ENCODE measurements at places on chromosomes 11 and 22. TPM values are rescaled to one million over a fixed set of nuclear protein-coding genes. Genes with fewer than 3 reads are reported as not detected.
A peak's percentile ranks its signal among the peaks of the same experiment; 100 is the strongest.

- H3K4me3 ChIP-seq = no peak overlapping the region
- H3K36me3 ChIP-seq = no peaks in the 10 kb centered on the region
Observed at GRCh38 chr22:48592066-48592345, 1235.7 kb downstream of the BRD1 start.

- no peaks in the 10 kb centered on the region for H3K4me1 ChIP-seq
- H3K27ac ChIP-seq = no peak overlapping the region
- no peak for DNase-seq
- H3K4me3 ChIP-seq = no peak overlapping the region
Observed at GRCh38 chr11:133638921-133639320, 106.6 kb upstream of the OPCML start.

- DNase-seq = no peak
- H3K27ac ChIP-seq = no peak overlapping the region
- H3K4me1 ChIP-seq = no peaks in the 10 kb centered on the region
- no peak overlapping the region for H3K4me3 ChIP-seq
- peaks cover 44% of the 10 kb centered on the region for H3K27me3 ChIP-seq
- no peaks in the 10 kb centered on the region for H3K36me3 ChIP-seq
Observed at GRCh38 chr11:128884703-128885338, 6.3 kb upstream of the KCNJ5 start.

DNA sequence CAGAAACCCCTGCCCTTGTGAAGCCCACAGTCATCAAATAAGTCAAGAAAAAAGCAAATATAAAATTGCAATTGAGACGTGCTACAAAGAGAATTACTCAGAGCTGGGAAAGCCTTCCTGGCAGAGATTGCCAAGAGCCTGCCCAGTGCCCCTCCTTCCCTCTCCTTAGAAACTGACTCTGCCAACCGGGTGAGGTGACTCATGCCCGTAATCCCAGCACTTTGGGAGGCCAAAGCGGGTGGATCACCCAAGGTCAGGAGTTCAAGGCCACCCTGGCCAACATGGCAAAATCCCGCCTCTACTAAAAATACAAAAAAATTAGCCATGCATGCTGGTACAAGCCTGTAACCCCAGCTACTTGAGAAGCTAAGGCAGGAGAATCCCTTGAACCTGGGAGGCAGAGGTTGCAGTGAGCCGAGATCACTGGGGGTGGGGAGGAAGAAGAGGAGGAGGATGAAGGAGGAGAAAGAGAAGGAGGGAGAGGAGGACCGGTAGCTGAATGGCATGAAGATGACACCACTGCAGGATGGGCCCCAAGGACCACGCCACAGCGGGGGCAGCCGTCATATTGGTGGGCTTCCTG is 76.1 kb upstream of the RTL6 start:
- H3K4me1 ChIP-seq = no peaks in the 10 kb centered on the region
- no peak for DNase-seq
- peaks cover 5% of the 10 kb centered on the region for H3K27me3 ChIP-seq
- H3K36me3 ChIP-seq = no peaks in the 10 kb centered on the region

- DNase-seq = no peak
- no peaks in the 10 kb centered on the region for H3K36me3 ChIP-seq
- no peaks in the 10 kb centered on the region for H3K27me3 ChIP-seq
- H3K27ac ChIP-seq = no peak overlapping the region
- H3K4me1 ChIP-seq = peaks cover 56% of the 10 kb centered on the region
Observed at GRCh38 chr22:26479792-26480610, 3.6 kb downstream of the HPS4 start.

- DNase-seq = no peak
- no peaks in the 10 kb centered on the region for H3K4me1 ChIP-seq
- no peak overlapping the region for H3K27ac ChIP-seq
- H3K36me3 ChIP-seq = no peaks in the 10 kb centered on the region
- H3K27me3 ChIP-seq = no peaks in the 10 kb centered on the region
- no peak overlapping the region for H3K4me3 ChIP-seq
Observed at GRCh38 chr11:29051935-29052334, 943.7 kb downstream of the METTL15 start.

DNA sequence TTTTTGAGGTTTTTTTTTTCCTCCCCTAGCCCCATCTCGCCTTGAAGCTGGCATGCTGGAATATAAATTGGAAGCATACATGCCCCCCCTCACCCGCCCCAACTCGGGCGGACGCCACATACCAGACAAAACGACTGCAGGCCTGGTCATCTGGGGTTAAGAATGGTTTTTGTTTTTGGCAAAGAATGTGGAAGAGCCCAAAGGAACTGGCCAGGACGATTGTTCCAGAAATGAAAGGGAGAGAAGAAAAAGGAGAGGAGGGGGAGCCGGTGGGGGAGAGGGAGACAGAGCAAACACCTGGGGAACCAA is 25.0 kb downstream of the MN1 start:
- peak overlapping the region; percentile 64 for H3K27ac ChIP-seq
- no peaks in the 10 kb centered on the region for H3K27me3 ChIP-seq
- H3K4me1 ChIP-seq = peaks cover 49% of the 10 kb centered on the region
- H3K36me3 ChIP-seq = no peaks in the 10 kb centered on the region

DNA sequence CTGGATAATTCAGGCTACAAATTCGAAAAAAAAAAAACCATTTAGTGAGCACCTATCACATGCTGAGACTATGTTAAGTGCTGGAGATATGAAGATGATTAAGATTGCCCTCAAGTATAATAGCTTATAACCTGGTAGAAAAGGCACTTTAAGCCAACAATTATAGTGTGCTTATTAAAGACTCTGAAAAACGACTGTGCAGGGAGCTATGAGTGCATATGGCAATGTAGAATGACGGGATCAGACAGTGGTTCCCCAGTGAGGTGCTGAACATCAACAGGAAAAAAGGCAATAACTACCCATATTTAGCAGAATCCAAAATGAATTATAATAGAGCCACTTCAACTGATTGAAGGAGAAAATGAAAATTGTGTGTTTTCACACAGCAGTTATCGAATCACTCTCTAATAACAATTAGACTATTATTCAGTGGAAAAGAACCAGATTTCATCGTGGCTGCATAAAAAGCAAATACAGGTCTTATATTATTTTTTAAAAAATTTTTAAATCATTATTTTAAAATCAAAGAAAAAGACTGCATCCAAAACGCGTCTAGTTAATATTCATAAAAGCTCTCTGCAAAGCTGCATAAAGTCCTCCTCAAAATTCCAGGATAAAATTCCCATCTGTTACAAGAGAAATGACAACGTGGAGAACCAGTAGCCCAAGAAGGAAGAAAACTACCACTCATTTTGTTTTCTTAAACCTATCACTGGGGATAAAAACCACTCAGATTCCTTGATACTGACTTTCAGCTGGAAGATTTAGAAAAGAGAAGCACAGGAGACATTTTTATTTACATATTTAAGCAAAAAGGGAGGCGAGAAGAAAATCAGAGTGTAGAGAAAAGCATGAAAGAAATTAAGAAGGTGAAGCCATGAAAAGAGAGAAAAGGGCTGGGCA is 1.1 kb downstream of the MTMR2 start:
- H3K36me3 ChIP-seq = no peaks in the 10 kb centered on the region
- no peaks in the 10 kb centered on the region for H3K27me3 ChIP-seq
- H3K4me1 ChIP-seq = no peaks in the 10 kb centered on the region
- H3K27ac ChIP-seq = peak overlapping the region; percentile 95
- DNase-seq = no peak

DNA sequence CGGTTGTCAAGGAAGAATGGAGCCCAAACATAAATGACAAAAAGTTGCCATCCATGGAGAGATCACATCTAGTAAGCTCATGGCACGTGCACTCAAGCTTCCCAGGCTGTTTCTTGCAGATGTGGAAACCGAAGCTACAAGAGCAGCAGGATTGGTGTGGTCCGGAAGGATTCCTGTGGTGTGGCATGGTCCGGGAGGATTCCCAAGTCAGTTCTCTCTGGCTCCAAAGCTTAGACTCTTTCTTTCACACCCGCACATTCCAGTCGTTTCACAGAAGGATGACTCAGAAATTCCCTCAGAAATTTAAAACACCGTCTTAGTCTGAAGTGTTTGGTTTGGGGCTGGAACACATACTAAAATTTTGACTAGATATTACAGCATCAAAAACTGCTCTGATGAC is 78.0 kb upstream of the DRD2 start:
- peaks cover 5% of the 10 kb centered on the region for H3K27me3 ChIP-seq
- H3K4me1 ChIP-seq = no peaks in the 10 kb centered on the region
- no peaks in the 10 kb centered on the region for H3K36me3 ChIP-seq
- no peak for DNase-seq
- no peak overlapping the region for H3K4me3 ChIP-seq

DNA sequence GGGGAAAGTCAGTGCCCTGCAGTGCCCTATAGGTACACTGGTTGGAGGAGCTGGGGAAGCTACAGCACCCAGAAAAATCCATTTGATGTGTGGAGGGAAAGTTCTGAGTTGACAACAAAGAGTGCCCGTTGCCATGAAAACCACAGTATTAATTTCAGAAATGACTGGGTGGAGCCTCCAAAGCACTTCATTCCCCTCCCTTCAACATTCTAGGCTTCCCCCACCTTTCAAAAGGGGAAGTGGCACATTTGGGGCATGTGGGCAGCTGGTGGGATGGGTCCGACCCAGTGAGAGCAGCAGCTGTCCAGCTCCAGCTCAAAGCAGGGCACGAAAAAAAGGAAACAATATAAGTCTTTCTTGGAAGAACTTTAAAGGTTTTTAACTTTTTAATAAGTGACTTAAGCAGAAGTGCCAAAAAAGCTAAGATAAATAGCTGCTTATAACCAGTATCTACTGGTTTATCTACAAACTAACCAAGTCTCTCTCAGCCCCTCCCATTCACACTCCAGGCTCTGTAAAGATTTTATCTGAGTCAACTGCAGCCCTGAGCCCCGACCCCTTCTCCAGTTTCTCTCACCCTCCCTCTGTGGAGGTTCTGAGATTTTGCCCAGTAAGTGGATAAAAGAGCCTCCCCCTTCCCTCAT is 9.0 kb upstream of the AHNAK start:
- no peak for DNase-seq
- H3K27ac ChIP-seq = peak overlapping the region; percentile 93
- H3K27me3 ChIP-seq = no peaks in the 10 kb centered on the region
- H3K4me3 ChIP-seq = no peak overlapping the region
- peaks cover 4% of the 10 kb centered on the region for H3K36me3 ChIP-seq

- H3K27me3 ChIP-seq = no peaks in the 10 kb centered on the region
- H3K27ac ChIP-seq = no peak overlapping the region
- DNase-seq = no peak
- no peaks in the 10 kb centered on the region for H3K4me1 ChIP-seq
- H3K4me3 ChIP-seq = no peak overlapping the region
Observed at GRCh38 chr11:26028393-26028911, 303.5 kb upstream of the ANO3 start.

DNA sequence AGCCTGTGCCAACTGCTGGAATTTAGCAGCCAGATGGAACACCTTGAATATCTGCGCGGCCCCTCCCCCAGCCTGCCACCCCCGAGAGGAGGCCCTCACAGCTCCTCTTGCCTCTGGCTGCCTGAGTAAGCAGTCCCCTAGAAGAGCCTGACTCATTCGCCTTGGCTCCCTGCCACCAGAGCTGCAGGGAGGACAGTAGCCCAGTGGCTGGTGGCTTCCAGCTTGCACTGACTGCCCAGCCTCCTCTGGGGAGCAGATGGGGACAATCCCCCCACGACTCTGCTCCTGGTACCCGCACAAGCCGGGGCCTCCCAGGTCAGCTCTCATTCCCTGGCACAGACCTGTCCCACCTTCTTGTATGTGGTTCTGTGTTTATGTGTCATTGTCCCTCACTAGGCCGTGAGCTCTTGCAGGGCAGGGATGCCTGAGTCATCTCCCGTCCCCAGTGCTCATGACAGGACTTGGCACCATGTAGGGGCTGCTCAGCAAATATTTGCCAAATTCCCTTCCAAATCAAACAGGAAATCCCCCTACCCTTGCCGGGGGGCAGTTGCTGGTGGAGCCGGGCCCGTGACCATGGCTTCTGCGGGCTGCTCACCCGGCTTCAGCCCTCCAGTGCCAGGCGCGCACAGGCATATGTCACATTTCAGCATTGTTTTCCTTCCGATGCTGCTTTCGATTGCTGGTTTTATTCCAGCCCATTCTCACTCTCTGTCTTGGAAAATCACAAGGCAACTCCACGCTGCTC is 43.6 kb downstream of the CACNG2 start:
- no peaks in the 10 kb centered on the region for H3K36me3 ChIP-seq
- H3K27ac ChIP-seq = no peak overlapping the region
- DNase-seq = peak; percentile 86
- H3K27me3 ChIP-seq = no peaks in the 10 kb centered on the region
- H3K4me1 ChIP-seq = peaks cover 9% of the 10 kb centered on the region
- H3K4me3 ChIP-seq = no peak overlapping the region

GRCh38 chr22:35131525-35132000 is 65.6 kb downstream of the ISX start:
- H3K4me3 ChIP-seq = no peak overlapping the region
- DNase-seq = no peak
- peaks cover 3% of the 10 kb centered on the region for H3K4me1 ChIP-seq
- no peak overlapping the region for H3K27ac ChIP-seq

DNA sequence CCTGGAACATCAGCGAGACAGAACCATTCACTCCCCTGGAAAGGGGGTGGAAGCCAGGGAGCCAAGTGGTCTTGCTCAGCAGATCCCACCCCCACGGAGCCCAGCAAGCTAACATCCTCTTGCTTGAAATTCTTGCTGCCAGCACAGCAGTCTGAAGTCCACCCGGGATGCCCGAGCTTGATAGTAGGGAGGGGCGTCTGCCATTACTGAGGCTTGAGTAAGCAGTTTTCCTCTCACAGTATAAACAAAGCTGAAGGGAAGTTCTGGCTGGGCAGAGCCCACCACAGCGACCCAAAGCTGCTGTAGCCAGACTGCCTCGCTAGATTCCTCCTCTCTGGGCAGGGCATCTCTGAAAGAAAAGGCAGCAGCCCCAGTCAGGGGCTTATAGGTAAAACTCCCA is 764.8 kb upstream of the LUZP2 start:
- no peaks in the 10 kb centered on the region for H3K27me3 ChIP-seq
- H3K36me3 ChIP-seq = no peaks in the 10 kb centered on the region
- no peak for DNase-seq
- no peaks in the 10 kb centered on the region for H3K4me1 ChIP-seq
- H3K4me3 ChIP-seq = no peak overlapping the region
- H3K27ac ChIP-seq = no peak overlapping the region

DNA sequence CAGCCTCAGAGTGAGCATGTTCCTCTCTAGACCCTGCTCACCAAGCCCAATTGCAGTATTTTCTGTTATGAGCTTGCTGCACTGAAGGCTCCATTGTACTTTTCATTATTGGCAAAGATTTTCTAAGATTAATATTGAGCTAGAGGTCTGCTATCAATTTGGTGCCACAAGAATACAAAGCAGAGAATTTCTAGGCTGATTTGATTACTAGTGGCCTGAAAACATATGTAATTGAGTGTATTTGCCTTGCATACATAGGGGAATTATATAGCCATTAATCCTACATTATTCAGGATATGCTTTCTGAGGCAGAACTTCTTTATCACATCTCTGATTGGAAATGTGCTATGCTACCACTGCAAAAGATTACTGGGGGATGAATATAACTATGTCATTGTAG is 322.9 kb upstream of the ZC3H12C start:
- H3K36me3 ChIP-seq = no peaks in the 10 kb centered on the region
- H3K4me3 ChIP-seq = no peak overlapping the region
- no peaks in the 10 kb centered on the region for H3K4me1 ChIP-seq
- H3K27me3 ChIP-seq = no peaks in the 10 kb centered on the region
- DNase-seq = no peak

GRCh38 chr22:39237318-39238100 is 7.3 kb downstream of the PDGFB start:
- H3K4me3 ChIP-seq = no peak overlapping the region
- peak overlapping the region; percentile 94 for H3K27ac ChIP-seq
- H3K27me3 ChIP-seq = no peaks in the 10 kb centered on the region
- H3K4me1 ChIP-seq = peaks cover 35% of the 10 kb centered on the region

The BIK gene
- total RNA-seq = 0.81 TPM

The NAALADL1 gene
- 3.7 TPM for total RNA-seq

The CNIH2 gene
- 0.45 TPM for total RNA-seq

The ZNF74 gene
- 1.9 TPM for total RNA-seq

The TRPC6 gene
- total RNA-seq = 0.14 TPM

The OR52N1 gene
- 0.09 TPM for total RNA-seq

The ELF5 gene
- total RNA-seq = not detected
